ENCODE measurements at places on chromosomes 7 and 10.

DNA sequence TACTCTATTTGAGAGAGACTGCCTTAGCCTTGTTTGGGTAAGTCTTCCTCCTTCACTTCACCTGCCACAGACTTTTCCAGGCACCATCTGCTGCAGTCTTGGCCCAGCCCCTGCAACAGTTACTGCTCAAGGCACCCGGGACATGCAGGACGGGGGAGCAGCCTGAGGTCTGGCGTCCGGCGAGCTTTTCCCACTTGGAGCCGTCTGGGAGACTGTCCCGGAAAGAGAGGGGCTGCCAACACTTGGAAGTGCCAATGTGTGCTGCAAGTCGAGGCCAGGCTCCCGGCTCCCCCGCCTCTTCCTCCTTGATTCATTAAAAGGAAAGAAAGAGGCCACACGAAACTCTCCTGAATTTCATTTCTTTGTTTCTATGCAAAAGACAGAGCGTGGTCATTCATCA, 13.7 kb downstream of the HTRA1 start:
- peak; percentile 87 for DNase-seq

- DNase-seq = no peak
These were observed 47.3 kb downstream of the FRMPD2 start for GRCh38 chr10:48227213-48227612.

GRCh38 chr7:148849393-148850098, 34.5 kb downstream of the EZH2 start:
- DNase-seq = no peak

GRCh38 chr10:119253433-119254174, 46.2 kb downstream of the GRK5 start:
- DNase-seq = peak; percentile 87

- DNase-seq = no peak
These were observed 13.7 kb downstream of the VIM start for GRCh38 chr10:17241611-17242333.

DNA sequence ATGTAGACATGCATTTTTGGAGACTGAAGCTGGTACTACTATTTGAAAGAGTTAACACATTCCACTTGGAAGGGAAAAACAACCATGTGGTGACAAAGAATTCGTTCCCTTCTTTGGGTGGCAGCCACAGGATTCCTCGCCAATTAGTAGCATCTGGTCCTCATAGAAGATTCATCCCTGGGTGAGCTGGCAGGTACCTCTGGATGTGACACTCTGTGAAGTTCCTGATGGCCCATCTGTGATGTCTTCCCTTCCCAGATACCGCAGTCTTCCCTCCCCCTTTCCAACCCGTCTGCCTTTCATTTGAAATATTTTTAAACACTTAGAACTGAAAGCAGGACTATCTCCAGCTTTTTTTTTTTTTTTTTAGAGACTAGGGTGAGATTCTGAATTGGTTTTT, 569.5 kb downstream of the TYW1 start:
- no peak for DNase-seq

DNA sequence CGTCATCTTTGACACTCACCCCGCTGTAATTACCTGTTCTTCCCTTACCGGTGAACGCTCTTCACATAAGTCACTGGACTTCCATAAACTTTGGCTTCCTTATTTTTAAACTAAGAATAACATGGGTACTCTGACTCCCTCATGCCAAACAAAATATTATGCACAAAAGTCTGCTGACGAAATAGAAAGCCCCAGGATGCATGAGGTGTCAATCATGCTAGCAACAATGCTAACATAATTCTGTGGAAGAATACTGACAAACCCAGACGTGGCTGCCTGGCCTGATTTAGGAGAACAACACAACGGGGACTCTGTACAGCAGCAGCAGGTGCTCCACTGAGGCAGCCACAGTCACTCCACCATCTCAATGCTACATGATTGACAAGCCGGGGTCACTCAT, 137.5 kb downstream of the CCDC71L start:
- DNase-seq = no peak

GRCh38 chr10:126525326-126525725, 137.0 kb upstream of the ADAM12 start:
- DNase-seq = no peak

DNA sequence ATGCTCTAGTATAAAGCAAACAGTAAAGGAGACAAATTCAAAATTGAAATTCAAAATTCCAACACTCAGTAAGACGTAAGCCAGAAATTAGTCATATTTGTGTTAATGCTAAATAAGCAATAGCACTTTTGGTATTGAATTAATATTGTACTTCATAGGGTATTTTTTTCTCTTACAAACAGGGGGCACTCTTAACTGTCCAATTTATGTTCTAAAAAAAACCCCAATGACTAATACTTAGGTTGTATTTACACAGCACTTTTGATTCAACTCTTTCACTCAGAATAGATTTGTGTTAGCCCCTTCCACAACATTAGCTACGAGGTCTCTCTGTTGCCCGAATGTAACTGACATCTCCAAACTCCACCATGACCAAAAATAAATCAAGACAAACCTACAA, 284.9 kb upstream of the COBL start:
- DNase-seq = no peak

- DNase-seq = no peak
These were observed 116.1 kb downstream of the TPST1 start for GRCh38 chr7:66321283-66321682.

GRCh38 chr10:129533281-129533680, 66.2 kb downstream of the MGMT start:
- peak; percentile 23 for DNase-seq

GRCh38 chr7:34675749-34676374, 17.8 kb downstream of the NPSR1 start:
- no peak for DNase-seq

DNA sequence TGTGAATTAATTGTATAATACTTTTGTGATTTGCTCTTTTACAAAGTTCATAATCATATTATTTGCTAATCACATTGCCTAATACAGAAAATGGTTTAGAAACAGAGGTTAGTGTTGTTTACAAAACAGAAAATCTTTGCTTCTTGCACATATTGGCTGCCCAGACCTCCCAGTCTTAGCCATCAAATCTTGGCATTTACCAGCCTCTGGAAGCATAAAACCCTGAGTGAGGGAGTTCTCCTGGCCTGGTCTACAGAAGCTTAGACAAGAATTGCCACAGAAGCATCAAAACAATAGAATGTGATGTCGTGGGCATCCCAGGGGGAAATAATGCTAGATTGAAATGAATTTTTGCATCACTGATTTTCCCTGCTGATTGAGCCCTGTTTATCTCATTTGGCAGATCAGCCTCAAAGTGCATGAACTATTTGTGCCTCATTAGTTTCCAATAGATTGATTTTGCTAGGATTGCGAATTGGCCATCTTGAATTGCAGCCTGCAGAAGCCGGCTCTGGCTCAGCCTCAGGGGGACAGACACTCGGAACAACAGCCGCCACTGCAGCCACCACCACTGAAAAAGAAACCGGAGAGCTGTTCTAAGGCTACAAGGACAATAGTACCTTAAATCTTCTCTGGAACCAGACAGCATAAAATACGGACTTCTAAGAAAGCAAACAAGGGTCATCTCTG, 11.1 kb upstream of the SORBS1 start:
- DNase-seq = no peak

DNA sequence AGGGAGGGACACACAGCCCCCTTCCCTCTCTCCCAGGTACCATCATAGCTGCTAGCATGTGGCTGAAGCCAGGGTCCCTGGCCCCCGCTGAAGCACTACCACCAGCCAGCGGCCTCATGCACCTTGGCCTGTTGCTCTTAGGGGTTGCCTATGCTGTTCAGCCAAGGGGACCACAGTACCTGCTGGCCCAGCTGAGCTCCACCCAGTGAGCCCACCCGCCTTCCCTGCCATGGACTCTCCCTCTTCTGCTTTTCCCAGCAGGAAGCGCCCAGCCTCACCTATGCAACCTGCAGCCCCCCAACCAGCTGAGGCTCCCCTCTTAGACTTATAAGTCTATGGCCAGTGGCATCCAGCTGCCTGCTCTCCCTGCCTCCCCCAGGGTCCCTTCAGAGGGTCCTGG, 8.7 kb upstream of the MTPAP start:
- DNase-seq = no peak

GRCh38 chr10:103660364-103661197, 167.1 kb downstream of the NEURL1 start:
- DNase-seq = peak; percentile 72

DNA sequence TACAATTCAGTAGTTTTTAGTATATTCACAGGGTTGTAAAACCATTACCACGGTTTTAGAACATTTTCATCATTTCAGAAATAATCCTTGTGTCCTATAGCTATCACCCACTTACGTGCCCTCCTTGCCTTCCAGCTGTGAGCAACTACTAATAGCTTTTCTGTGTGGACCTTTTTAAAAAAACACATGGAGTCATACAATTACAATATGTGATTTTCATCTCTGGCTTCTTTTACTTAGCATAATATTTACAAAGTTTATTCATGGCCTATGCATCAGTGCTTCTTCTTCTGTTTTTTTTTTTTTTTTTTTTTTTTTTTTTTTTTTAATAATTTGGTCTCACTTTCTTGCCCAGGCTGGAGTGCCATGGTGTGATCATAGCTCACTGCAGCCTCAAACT, 76.1 kb downstream of the CDK14 start:
- no peak for DNase-seq

DNA sequence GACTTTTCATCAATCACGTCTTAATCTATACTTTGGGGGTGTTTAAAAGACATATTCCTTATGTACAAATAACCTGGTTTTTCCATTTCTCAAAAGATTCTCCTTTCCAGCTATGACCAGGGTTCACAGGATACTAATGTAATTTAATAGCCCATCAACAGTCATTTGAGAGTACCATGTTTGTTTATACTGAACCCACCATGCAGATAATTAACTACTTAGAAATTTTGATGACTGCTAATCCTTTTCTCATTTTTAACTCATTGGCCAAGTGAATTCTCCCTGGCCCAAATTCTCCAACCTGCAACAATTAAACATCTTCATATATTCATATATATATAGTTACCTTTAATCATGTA, 28.8 kb upstream of the KMT2E start:
- DNase-seq = no peak

- DNase-seq = no peak
These were observed 8.7 kb upstream of the LIPM start for GRCh38 chr10:88793712-88794299.

DNA sequence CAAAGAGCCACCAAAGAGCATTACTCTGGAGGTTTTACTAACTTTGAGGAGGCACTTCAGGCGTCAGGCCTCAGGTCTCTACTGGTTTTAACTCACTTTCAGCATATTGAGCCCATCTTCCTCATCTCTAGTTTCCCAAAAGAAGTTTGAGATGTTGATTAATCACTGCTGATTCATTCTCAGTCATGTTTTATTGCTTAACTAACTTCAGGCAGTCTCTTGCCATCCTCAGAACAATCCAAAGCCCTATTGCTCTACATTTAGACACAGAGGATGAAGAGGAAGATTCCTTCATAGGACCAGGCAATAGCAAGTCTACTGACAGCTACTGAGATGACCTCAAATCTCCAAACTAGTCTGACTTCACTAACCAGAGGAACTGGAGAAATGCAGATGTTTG, 39.1 kb upstream of the BET1 start:
- DNase-seq = no peak

- no peak for DNase-seq
These were observed 84.9 kb downstream of the CAMK1D start for GRCh38 chr10:12434277-12434676.

- no peak for DNase-seq
These were observed 70.8 kb downstream of the FRMD4A start for GRCh38 chr10:14259696-14260566.
